HFF-Myc (cell line): ENCODE measurements at places on chromosomes 16 and 17.
A peak's percentile ranks its signal among the peaks of the same experiment; 100 is the strongest.

GRCh38 chr17:78670850-78671725, 93.9 kb upstream of the DNAH17 start:
- DNase-seq = no peak

DNA sequence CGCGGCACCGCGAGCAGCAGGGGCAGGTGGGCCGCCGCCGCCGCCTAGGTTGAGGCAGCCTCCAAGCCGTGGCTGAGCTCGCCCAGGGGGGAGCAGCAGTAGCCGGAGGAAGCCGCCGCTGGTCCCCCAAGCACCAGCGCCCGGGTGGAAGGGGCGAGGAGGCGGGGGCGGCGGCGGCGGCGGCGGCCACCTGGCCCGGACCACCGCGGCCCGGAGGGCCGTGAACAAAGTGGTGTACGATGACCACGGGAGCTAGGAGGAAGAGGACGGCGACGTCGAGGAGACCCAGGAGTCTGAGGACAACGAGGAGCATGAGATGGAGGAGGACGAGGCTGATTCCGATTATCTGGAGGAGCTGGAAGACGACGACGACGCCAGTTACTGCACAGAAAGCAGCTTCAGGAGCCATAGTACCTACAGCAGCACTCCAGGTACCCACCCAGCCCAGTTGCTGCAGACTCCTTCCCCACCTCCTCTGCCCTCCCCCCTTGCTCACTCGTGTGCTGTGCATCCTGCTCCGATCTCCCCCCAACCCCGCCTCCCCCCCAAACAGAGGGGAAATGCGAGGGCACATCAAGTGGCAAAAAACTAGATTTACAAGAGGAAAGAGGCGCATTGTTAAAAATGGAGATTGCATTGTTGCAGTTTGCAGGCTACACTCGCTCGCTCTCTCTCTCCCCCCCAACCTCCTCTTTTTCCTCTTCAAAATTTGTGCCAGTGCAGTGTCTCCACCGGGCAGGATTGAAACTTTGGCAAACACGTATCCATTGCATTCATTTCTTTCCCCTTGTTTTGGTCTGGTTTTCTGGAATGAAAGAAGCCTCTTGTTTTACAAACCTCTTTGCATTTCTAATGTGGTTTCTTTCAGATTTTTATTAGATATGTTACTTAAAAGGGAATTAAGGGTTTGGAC, 41.8 kb upstream of the AMZ2 start:
- no peak for DNase-seq

- no peak for DNase-seq
Observed at GRCh38 chr16:89038811-89039735, 54.6 kb upstream of the ACSF3 start.

GRCh38 chr17:45160447-45161287, 1.0 kb upstream of the HEXIM2 start:
- DNase-seq = no peak

DNA sequence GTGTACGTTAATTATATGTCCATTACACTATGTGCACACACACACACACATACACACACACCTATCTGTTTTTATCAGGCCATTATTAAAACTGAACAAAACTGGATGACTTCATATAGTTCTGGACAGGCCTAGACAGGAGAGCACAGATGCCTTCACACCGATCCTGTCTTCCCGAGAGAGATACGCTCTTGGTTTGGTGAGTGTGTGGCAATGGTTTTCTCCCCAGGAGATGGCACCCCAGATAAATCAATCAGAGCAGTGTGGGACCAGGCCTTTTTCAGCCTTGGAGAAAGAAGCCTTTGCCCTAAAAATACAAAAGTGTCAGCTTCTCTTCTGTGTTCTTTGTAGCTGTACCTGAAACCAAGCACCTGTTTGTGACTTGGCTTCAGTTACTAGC, 83.7 kb downstream of the CPPED1 start:
- no peak for DNase-seq

GRCh38 chr17:44863061-44863918, 15.6 kb downstream of the HIGD1B start:
- no peak for DNase-seq

GRCh38 chr16:85871756-85872155, 27.2 kb upstream of the IRF8 start:
- no peak for DNase-seq

GRCh38 chr17:29255926-29256522, 9.4 kb downstream of the CRYBA1 start:
- no peak for DNase-seq

DNA sequence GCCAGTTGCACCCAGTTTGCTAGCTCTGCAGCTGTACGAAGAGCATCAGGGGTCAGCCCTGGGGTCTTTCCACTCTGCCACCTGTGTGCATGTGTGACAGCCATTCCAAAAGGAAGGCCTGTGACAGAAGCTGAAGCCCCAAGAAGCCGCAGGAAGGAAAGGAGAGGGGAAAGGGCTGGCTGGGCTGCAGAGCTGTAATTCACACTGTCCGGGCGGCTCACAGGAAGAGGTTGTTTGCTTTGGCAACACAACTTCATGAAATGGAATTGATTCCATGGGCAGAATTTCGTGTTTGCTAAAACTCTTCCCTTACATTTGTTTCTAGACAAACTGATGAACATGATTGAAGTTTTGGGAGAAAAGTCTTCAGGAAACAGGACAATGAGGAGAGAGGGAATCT, 14.8 kb downstream of the TMEM204 start:
- no peak for DNase-seq

GRCh38 chr16:50581845-50582244, 33.6 kb downstream of the NKD1 start:
- no peak for DNase-seq

GRCh38 chr17:28755486-28755885, 11.7 kb downstream of the TRAF4 start:
- no peak for DNase-seq

- DNase-seq = peak; percentile 48
Observed at GRCh38 chr17:32253117-32253611, 12.5 kb upstream of the RHBDL3 start.

DNA sequence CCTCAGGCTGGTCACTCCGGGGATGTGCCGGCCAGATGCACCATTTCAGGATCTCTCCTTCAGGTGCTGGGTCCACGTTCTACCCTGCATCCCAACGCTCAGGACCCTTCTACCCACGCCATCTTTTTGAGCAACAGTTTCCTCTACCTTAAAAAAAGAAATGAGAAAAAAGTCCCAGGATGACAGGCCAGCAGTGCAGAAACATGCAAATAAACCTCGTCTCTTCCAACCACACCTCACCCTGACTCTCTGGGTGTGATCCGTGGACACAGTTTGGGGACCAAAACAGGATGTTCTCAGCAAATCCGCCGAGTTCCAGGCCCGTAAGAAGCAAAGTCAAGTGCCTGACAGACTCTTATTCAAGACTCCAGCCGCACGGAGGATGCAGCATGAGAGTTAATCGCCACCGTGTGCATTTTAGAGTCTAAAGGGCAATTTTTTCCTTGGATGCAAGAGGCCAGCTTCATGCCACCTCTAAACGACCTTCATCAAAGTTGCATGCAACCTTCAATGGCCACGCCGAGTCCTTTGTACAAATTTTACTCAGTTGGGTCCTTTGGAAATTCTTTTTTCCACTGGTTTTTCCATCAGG, 99.6 kb downstream of the ZFHX3 start:
- no peak for DNase-seq

GRCh38 chr16:71264299-71264698, 24.9 kb downstream of the CMTR2 start:
- no peak for DNase-seq

DNA sequence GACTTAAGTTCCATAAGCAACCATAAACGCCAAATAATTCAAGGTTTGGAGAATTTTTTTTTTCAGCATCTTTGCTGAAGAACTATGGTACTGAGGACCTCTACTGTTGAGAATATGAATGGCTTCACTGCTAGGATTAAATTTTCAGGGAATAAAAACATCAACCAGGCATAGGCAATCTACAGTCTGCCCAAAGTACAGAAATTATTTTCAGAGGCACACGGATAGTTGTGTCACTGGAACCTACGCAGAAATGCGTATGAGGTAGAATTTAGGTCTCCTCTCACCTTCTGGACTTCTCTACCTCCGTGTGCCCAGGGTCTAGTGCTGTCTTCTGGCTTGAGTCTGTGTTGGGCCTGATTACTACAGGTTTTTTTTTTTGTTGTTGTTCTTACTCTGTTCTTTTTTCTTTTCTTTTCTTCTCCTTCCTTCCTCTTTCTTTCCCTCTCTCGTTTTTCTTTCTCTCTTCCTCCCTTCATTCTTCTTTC, 39.7 kb downstream of the NACA2 start:
- DNase-seq = peak; percentile 25

GRCh38 chr17:59346876-59347407, 15.5 kb downstream of the YPEL2 start:
- DNase-seq = no peak

DNA sequence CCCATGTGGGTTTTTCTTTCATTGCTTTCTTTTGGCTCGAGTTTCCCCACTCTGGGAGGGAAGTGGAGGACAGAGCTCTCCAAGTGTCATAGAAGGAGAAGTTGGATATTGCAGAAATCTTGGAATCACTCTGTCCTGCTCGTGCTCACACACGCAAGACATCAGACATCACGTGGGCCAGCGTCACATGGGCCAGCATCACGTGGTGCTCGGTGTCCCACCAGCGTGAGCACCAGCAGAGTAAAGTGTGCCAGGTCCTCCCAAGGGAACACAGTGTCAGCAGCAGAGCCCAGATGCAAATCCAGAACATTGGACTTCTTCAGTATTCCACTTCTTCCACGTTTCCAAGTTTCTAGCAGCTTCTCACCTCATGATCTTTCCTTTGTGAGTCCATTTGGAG, 327.0 kb downstream of the FOXL1 start:
- no peak for DNase-seq

GRCh38 chr17:49989518-49989880, 5.5 kb downstream of the DLX3 start:
- DNase-seq = no peak

GRCh38 chr17:77734371-77735080, 224.0 kb upstream of the TNRC6C start:
- peak; percentile 24 for DNase-seq

- no peak for DNase-seq
Observed at GRCh38 chr16:50523710-50524109, 24.5 kb upstream of the NKD1 start.

DNA sequence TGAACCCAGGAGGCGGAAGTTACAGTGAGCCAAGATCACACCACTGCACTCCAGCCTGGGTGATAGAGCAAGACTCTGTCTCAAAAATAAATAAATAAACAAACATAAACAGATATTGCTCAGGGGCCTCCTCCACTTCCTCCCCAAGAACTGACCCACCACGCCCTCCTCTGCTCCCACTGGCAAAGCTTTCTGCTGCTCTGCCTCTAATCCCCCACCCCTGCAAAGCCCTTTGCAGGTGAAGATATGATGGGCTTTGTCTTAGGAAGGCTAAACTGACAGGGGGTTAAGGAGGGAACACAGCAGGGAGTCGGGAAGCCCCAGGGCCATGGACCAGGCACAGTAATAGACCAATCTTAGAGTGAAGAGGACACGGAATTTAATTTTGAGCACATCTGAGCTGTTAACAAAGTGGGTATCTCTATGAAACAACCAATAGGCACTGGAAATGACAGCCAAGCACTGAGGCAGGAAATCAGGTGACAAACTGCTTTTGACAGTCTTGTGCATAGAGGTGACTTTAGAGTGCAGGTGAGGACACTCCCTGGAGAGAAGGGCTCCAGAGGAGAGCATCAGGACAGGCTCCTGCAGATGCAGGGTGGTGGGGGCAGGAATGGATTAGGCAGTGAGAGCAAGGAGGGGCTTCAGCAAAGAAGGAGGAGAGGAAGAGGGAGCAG, 6.4 kb upstream of the CD300LD start:
- DNase-seq = no peak

DNA sequence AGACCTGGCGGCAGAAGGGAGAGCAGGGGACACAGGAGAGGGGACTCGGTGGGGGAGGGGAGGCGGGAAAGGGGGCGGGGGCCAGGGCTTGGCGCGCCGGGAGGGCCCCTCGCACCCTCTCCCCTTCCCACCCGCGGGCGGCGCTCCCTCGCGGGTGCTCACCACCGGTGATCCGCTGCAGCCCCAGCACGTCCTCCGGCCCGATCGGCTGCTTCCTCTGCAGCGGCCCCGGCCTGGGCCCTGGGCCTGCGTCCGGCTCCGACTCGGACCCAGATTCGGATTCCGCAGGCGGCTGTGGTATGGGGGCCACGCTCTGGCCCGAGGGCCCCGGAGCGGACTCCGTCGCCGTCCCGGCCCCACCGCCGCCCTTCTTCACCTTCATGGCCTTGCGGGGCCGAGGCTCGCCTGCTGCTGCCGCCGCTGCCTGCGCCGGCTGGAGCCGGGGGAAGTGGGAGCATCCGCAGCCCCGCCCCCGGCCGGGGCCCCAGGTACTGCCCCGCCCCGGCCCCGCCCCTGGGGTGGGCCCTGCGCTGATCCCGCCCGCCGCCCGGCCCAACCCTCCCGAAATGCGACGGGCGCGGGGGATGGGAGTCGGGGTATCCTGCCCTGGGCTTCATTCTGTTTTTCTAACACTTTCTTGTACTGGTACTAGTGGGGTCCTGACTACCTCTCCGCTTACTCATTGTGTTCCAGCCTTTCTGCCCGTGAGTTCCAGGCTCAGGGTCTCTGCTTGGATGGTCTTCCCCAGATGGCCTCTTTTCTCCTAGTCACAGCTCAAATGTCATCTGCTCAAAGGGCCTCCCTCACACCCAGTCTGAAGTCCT, at the start of gene UNC119:
Gene UNC119 (minus strand): TSS at position 449 of the 824 bp plus-strand sequence. CDS start 67 bp downstream, at position 382.
- DNase-seq = no peak

DNA sequence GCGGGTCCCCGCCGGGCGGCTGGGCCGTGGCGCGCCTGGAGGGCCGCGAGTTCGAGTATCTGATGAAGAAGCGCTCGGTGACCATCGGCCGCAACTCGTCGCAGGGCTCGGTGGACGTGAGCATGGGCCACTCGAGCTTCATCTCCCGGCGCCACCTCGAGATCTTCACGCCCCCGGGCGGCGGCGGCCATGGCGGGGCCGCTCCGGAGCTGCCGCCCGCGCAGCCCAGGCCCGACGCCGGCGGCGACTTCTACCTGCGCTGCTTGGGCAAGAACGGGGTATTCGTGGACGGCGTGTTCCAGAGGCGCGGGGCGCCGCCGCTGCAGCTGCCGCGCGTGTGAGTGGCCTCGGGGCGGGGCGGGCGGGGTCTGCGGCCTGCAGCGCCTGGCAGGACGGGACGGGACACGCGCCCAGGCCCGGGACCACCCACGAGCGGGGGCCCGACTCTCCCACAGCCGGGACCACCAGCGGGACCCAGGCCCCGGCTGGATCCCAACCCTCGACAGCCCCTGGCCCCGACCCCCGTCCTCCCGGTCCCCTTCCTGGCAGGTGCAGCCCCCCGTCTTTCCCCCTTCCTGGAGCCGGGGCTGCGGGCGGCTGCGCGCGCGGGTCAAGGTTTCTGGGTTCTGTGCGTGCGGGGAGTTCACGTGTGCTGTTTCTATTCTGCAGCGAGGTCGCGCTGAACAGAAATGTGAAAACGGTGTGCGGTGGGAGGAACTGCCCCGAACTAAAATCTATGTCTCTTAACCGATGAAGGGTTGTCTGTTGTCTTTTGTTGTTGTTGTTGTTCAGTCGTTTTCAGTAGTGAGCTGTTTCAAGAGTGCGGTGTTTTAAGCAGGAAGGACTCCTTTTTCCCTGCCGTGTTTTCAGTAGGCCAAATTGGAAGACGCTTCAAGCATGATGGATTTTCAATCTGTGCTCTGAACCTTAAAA, 705 bp downstream of the FOXK2 start:
- DNase-seq = no peak

GRCh38 chr16:26712876-26713275, 353.9 kb upstream of the C16orf82 start:
- no peak for DNase-seq

- no peak for DNase-seq
Observed at GRCh38 chr17:47686276-47686635, 7.7 kb upstream of the TBKBP1 start.

GRCh38 chr16:28100810-28101532, 37.5 kb upstream of the GSG1L start:
- no peak for DNase-seq

- no peak for DNase-seq
Observed at GRCh38 chr17:34478244-34478643, 101.1 kb upstream of the TMEM132E start.
